Heart left ventricle (tissue), 16 donors: ENCODE measurements at places on chromosomes 16 and 17.

DNA sequence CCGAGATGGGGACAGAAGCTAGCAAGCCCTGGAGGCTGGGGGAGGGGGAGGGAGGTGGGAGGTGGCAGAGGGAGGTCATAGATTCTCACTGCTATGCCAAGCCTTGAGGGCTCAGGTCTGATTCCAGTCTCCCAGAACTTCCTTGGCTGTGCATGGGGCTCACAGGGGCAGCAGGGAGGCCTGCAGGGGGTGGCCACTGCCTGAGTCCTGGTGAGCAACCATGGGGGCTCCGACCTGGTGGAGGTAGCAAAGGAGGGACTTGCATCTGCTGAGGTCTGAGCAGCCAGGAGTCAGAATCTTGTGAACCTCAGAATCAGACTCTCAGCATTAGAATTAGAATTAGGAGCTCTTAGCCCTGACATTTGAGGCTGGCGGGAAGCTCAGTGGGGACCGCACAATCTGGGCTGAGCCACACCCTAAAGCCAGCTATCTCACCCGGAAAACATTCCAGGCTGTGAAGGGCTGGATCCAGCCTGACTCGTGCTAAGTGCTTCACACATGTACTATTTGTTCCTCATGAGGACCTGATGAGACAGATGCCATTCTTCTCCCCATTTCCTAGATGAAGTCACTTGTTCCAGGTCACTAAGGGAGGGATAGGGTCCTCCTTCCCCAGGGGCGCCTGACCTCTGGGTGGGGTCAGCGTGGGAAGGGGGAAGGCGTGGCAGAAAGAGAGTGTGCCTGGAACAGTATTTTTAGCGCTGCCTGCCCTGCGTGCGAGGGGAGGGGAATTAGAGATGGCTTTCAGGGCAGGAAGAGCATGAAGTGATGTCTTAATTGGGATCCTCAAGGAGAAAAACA, 17.3 kb upstream of the KCNJ12 start:
- peak; percentile 74 for DNase-seq

GRCh38 chr17:35865412-35866340, 3.0 kb downstream of the HEATR9 start:
- DNase-seq, result no peak

DNA sequence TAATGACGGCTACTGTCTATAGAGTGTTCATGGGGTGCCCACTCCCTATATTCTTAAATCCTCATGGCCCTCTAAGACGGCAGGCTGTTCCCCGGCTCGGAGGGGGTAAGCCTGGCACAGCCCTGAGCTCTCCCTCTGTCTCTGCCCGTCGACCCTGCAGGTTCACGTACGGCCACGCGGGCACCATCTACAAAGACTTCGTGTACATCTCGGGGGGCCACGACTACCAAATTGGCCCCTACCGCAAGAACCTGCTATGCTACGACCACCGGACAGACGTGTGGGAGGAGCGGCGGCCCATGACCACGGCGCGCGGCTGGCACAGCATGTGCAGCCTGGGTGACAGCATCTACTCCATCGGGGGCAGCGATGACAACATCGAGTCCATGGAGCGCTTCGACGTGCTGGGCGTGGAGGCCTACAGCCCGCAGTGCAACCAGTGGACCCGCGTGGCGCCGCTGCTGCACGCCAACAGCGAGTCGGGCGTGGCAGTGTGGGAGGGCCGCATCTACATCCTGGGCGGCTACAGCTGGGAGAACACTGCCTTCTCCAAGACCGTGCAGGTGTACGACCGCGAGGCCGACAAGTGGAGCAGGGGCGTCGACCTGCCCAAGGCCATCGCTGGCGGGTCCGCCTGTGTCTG, 13.2 kb downstream of the KLHL36 start:
- no peak for DNase-seq

DNA sequence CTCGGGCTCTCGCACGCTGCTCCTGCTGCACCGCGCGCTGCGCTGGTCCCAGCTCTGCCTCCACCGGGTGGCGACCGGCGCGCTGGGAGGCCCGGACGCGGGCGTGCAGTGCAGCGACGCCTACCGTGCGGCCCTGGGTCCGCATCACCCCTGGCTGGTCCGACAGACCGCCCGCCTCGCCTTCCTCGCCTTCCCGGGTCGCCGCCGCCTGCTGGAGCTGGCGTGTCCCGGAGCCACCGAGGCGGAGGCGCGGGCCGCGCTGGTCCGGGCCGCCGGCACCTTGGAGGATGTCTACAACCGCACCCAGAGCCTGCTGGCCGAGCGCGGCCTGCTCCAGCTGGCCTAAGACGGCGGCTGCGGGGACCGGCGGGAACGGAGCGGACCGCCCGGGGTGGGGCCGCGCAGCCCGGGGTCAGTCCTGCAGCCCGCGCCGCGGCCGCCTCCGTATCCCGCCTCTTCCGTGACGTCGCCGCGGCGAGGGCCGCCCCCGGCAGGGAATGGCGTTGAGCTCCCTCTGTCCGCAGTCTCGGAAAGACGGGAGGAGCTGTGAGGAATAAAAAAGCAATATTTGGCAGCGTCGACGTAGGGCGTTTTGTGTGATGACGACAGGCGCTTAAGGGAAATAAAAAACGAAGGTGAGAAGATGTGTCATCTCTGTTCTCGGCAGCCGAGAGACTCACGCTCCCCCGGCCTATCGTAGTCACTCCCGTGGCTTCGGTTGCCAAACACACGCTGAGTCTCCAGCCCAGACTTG, 1.4 kb downstream of the GLTPD2 start:
- DNase-seq, result peak; percentile 94

DNA sequence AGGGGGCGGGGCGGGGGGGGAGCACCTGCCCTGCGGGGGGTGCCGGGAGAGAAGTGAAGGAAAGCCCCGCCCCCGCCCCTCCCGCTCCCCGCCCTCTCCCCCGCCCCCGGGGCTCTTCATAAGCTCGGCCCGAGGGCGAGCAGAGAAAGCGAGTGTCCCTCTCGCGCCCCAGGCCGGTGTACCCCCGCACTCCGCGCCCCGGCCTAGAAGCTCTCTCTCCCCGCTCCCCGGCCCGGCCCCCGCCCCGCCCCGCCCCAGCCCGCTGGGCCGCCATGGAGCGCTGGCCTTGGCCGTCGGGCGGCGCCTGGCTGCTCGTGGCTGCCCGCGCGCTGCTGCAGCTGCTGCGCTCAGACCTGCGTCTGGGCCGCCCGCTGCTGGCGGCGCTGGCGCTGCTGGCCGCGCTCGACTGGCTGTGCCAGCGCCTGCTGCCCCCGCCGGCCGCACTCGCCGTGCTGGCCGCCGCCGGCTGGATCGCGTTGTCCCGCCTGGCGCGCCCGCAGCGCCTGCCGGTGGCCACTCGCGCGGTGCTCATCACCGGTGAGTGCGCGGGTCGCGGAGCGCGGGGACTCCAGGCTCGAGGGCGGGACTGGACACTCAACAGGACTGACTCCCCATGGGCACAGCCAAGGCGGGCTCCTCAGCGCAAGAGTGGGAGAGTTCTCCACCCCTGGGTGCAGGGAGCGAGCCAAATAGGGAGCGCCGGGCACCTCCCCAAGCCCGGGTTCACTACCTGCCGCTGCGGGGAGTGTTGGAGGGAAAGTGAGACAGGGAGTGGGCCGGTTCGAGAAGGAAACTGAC, at the start of gene HSD11B2:
TSS of gene HSD11B2 (plus strand) at position 145 of the 798 bp plus-strand sequence. CDS start at position 273, 128 bp downstream.
- peak; percentile 49 for DNase-seq

GRCh38 chr17:9628509-9628908, 16.8 kb upstream of the USP43 start:
- DNase-seq, result no peak

DNA sequence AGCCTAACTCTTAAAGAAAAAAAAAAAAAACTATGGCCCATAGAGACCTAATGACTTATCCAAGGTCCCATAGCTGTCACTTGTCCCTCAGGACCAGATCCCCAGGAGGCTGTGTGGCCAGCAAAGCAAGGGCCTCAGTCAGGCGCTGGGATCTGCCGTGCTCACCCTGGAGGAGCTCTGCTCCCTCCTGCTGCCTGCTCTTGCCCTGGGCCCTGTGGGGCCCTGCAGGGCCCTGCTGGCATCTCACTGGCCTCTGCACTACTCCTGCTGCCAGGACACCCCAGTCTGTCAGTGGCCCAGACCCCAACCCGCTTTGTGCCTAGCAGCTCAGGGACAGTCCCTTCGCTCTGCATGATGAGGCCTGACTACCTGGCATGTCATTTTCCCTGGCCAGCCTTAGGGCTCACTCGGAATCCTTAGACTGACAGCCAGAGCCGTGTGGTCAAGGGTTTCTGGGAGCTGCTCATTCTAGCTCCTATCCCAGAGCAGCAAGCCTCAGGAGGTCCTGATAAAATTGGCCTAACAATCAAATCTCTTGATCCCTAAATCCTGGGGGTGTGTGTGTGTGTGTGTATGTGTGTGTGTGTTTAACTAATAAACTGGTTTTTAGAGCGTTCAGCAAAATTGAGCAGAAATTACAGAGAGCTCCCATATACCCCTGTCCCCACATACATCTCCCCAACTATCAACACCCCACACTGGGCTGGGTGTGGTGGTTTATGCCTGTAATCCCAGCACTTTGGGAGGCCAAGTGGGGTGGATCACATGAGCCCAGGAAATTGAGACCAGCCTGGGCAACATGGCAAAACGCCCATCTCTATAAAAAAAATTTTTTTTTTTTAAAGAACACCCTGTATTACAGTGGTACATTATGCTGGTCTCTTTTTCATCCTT, 21.7 kb downstream of the KATNIP start:
- DNase-seq, result no peak

DNA sequence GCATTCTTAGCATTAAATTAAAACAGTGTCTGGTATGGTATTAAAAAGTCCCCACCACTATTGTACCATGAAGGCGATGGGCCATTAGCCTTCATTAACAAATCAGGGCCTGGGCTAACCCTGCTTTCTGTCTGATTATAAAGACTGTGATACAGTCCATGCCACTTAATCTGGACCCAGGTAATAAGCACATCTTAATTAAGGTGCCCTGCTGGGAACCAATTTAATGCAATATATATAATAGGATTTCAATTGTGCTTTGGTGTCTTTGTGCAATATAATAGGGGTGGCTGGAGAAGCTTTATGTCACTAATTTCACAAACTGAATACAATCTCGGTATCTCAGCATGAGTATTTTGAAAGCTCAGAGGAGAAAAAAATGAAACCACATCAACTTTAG, 64.4 kb upstream of the CDH8 start:
- DNase-seq, result no peak

DNA sequence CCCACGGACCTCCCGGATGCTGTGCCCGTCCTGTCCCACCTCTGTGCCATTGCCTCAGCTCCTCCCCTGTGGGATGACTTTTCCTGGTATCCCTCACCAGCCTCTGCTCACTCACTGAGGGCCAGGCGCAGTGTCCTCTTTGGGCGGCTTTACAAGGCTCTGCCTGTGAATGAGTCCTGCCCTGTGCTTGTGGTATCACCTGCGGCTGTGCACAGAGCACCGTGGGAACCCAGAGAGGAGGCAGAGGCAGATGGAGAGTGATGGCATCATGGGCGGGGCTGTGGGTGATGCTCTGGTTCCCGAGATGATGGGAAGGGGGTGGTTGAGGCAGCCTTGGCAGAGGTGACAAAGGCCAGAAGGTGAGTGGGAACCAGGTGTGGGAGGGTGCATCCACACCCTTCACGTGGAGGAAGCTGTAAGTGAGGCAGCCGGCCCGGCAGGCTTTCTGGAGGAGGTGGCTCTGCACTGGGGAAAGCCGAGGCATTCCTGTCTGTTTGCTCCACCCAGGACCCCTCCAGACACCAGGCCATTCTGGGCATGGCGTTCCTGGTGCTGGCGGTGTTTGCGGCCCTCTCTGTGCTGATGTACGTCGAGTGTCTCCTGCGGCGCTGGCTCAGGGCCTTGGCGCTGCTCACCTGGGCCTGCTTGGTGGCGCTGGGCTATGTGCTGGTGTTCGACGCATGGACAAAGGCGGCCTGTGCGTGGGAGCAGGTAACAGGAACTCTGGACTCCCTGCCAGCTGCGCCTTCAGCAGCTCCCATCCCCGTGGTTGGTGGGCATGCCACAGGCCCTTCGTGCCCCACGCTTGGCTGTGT, 23.8 kb downstream of the ADCY7 start:
- no peak for DNase-seq
